Activated T-cell treated with anti-CD3 and anti-CD28 coated beads for 1 hour (primary cell): ENCODE measurements at places on chromosomes 12 and 14.

DNA sequence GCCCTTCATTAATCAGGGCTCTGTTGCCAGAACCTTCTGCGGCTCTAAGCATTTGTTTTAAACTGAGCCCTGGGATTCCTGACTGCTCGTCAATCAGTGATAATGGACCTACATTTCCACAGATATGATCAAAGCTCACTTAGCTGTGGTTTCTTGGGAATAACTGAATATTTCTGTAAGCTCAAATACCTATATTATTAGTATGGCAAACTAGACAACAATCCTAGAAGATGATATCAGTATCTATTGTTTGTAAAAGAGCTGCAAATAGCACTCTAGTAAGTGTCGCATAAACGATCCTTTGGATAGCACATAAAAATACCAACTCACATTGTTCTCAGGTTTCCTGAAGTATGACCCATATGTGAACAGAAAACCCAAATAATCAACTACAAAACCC is 150.4 kb downstream of the PPM1H start:
- no peak for DNase-seq

DNA sequence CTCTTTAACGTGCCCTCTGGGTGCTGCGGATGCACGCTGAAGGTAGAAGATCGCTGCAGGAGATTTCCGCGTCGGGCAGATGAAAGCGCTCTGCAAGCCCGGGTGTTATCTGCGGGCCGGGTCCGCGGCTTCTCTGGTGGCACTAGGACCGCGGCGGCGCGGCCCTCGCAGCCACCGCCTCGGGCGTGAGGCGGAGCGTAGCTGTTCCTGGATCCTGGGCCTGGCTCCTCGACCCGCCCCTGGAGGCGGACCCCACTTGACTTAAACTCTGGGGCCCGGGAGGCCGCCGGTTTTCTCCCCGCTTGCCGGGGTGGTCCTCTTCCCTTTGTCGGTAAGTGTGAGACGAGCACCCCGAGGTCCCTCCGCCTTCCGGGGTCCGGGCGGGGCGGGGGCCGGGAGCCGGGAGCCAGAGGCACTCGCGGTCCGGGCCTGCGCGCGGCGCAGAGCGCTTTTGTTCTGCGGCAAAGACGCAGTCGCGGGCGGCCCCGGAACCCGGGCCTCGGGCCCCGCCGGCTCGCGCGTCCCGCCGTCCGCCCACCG is at the start of gene RESF1:
RESF1 (plus strand) TSS at position 255 of the 540 bp plus-strand sequence. CDS start 21,541 bp downstream, outside the sequence.
- DNase-seq = peak; percentile 78

DNA sequence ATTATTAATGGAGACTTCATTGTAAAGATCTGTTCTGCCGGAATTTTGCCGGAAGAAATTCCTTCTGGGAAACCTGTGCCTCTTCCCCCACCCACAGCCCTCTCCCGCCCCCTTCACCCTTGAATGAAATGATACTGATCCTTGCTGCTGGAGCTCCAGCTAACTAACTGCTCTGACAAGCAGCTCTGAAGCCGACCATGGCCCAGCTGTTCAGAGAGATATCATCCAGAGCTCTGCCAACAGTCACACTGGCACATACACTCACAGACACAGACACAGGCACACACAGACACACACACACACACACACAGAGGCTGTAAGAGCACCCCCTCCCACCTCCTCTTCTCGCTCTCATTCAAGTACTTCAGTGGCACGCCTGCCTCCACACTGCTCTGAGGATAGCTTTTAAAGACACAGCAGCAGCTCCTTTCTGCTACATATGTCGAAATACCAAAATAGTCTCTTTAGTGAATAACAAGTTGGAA is 88.6 kb downstream of the R3HDM2 start:
- DNase-seq = no peak

DNA sequence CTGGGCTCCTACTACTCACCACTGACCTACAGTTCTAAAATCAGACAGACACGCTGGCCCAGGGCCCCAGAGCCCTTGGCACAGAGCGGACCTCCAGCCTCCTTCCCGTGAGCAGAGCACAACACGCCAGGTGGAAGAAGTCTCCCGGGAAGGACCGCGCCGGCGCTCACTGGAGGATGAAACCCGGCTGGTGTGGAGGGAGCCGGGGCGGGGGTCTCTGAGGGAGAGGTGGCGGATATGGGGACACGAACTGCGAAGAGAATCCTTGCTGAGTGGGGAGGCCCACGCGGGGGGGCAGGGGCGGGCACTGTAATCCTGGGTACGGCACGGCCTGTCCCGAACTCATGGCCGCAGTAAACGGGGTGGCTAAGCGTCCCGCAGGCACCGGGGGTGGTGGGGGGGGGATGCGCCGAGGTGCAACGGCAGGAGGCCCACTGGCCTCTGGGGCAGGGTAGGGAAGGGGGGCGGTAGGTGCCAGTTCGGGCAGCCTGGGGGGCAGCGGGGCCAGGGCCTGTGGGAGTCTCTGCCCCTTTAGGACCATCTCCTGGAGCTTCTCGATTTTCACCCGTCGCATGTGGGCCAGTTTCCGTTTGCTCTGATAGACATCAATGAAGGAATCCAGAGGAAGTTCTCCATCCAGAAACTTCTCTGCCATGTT is 28.8 kb downstream of the VPS37B start:
- no peak for DNase-seq

GRCh38 chr12:128180166-128180565 is 86.8 kb upstream of the TMEM132C start:
- no peak for DNase-seq

DNA sequence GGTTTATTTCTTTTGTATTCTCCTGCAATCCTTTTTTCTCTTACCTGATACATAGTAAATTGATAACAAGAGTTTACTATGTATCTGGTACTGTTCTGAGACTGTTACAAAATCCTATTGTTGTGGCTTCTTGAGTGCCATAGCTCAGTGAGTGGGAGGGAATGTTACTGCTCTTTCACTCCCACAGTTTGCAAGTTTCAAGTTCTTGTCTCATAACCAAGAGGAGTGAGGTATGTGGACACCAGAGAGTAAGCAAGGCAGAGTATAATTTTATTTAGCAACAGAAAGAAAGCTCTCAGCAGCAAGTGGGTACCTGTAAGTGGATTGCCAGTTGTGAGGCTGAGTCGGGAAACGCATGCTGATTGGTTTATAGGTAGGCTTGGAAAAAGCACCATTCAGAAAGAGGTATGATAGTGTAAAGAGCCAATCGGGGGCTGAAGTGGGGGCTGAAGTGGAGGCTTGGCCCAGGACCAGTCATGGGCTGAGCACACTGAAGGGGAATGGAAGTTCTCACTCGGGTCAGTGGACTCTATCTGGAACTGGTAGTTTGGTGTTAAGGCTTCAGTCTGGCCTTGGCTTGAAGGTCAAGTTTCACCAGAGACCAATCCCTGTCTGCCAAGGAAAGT is 850.8 kb downstream of the TMTC2 start:
- DNase-seq = no peak

DNA sequence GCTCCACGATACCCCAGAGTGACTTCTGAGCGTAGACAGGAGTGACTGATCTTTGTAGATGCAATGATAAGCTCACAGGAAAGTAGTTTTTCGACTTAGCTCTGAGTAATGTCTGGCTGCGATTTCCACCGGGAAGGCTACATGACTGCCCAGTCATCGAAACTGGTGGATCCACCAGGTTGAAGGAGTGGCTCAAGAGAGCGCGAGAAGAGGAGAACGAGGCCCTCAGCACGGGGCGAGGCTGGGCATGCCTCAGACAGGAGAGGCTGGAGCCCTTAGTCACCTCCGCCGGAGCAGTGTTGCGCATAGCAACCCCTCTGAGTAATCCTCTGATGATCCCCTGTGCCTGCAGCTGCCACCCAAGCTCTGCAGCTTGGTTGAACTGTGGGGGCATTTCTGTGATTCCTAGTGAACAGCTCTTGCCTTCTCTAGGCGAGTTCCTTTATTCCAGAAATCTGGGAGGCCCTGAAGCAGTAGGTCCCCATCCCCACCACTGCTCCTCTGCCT is 25.6 kb downstream of the ELK3 start:
- no peak for DNase-seq

DNA sequence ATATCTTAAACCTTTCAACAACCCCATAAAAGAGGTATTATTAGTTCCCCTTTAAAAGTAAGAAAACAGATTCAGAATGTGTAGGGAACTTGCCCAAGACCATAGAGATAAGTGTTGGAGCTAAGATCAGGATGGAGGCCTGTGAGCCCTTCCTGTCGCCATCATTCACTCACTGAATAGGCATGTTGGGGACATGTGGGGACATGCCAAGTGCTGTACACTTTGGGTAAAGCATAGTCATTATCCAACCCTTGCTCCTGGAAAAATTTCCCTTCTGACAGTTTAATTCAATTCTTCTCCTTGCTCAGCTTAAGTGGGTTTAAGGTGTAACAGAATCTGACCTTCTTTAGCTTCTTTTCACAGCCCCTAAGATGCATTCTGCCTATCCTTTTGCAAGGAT is 28.0 kb upstream of the C12orf42 start:
- no peak for DNase-seq

DNA sequence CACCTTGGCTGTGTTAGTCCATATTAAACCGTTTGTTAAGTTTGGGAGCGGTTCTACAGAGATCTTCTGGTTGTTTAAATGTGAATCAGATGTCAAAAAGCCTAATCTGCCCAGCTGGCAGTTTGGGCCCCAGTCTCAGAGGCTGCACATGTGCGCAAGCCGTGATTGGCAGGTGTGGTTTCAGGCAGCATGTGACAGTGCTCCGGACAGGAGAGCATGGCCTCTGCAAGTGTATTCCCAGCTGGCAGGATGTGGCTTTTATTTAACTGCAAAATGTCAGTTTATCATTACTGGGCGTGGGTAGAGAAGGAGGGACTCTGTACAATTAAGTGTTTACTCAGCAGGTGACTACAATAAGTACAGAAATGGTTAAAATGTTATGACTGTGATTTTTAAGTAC is 77.5 kb downstream of the PELI2 start:
- DNase-seq = no peak

GRCh38 chr12:90020014-90020413 is 311.4 kb upstream of the ATP2B1 start:
- DNase-seq = no peak
